ENCODE measurements at places on chromosomes 7 and 10. TPM values are rescaled to one million over a fixed set of nuclear protein-coding genes. Genes with fewer than 3 reads are reported as not detected.

- H3K4me1 ChIP-seq: no peaks in the 10 kb centered on the region
- H3K4me3 ChIP-seq: no peak overlapping the region
- no peak overlapping the region for H3K27ac ChIP-seq
- H3K27me3 ChIP-seq: no peaks in the 10 kb centered on the region
- H3K36me3 ChIP-seq: no peaks in the 10 kb centered on the region
Observed at GRCh38 chr10:36880898-36881297, 244.5 kb upstream of the ANKRD30A start.

- DNase-seq: peak; percentile 16
- no peak overlapping the region for H3K27ac ChIP-seq
- H3K36me3 ChIP-seq: no peaks in the 10 kb centered on the region
- H3K4me3 ChIP-seq: no peak overlapping the region
- no peaks in the 10 kb centered on the region for H3K27me3 ChIP-seq
Observed at GRCh38 chr10:46019569-46020343, 10.7 kb downstream of the NCOA4 start.

- peaks cover 22% of the 10 kb centered on the region for H3K36me3 ChIP-seq
- no peak for DNase-seq
- peaks cover 8% of the 10 kb centered on the region for H3K4me1 ChIP-seq
- H3K27ac ChIP-seq: peak overlapping the region; percentile 49
- no peaks in the 10 kb centered on the region for H3K27me3 ChIP-seq
- no peak overlapping the region for H3K4me3 ChIP-seq
Observed at GRCh38 chr10:6097063-6097462, 8.2 kb downstream of the RBM17 start.

DNA sequence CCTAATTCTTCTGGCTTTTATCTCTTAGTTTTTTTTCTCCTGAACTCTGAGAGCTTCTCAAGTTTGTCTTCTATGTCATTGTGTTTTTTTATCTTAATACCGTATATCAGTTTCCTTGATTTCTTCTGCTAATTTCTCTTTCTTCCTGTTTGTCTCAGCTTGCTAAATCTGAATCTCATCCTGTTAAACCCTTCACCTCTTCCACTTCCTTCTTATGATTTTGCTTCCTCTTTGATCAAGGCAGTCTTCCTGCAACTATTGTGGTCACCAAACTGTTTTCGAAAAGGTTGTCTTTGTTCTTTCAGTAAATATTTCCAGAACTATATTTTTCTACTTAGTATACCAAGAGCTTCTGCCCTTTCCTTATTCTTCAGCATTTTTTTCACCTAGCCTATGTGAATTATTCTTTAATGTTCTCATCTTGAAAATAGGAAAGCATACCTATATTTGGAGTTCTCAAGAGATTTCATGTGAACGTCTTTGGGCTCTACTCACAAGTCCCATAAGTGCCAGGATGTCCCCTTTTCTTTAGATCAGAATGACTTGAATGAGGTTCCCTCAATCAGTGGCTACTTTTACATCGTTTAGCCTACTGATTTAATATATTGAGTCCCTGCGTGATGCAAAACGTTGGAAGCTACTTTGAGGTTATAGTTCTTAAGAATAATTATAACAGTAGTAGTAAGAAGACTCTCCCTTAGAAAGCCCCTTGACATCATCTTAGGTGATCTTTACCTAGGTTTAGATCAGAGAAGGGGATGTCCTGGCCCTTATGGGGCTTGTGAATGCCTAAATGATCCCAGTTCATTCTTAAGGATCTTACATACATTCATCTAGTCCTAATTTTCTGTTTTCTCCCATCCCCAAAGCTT is 415.4 kb upstream of the AUTS2 start:
- no peak overlapping the region for H3K4me3 ChIP-seq
- H3K27ac ChIP-seq: no peak overlapping the region
- H3K4me1 ChIP-seq: no peaks in the 10 kb centered on the region
- no peaks in the 10 kb centered on the region for H3K27me3 ChIP-seq
- no peak for DNase-seq

GRCh38 chr7:80921130-80921529 is 2.3 kb upstream of the SEMA3C start:
- no peak overlapping the region for H3K4me3 ChIP-seq
- H3K36me3 ChIP-seq: no peaks in the 10 kb centered on the region
- no peak for DNase-seq
- peaks cover 4% of the 10 kb centered on the region for H3K4me1 ChIP-seq
- peaks cover 22% of the 10 kb centered on the region for H3K27me3 ChIP-seq
- H3K27ac ChIP-seq: no peak overlapping the region

DNA sequence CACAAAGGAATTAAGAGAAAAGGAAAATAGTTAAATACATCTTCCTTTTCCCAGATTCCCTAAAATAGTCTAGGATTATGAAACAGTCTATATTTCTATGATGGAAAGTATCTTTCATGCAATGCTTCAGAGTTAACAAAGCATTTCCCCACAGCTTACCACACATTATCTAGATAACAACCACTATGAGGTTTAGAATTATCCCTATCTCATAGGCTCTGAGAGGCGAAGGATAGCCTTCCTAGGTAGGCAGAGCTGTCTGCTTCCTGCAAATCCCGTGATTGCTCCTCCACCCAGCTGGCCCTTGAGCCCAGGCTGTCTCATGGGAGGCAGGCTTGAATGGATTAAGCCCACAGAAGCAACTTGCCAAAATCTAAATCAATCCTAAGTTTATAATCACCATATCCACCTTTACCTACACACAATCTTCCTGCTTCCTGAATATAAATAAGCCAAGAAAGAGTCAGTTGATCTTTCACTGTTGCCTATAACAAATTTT is 321.4 kb upstream of the AOAH start:
- peaks cover 28% of the 10 kb centered on the region for H3K4me1 ChIP-seq
- DNase-seq: peak; percentile 7
- H3K36me3 ChIP-seq: no peaks in the 10 kb centered on the region
- no peak overlapping the region for H3K4me3 ChIP-seq

DNA sequence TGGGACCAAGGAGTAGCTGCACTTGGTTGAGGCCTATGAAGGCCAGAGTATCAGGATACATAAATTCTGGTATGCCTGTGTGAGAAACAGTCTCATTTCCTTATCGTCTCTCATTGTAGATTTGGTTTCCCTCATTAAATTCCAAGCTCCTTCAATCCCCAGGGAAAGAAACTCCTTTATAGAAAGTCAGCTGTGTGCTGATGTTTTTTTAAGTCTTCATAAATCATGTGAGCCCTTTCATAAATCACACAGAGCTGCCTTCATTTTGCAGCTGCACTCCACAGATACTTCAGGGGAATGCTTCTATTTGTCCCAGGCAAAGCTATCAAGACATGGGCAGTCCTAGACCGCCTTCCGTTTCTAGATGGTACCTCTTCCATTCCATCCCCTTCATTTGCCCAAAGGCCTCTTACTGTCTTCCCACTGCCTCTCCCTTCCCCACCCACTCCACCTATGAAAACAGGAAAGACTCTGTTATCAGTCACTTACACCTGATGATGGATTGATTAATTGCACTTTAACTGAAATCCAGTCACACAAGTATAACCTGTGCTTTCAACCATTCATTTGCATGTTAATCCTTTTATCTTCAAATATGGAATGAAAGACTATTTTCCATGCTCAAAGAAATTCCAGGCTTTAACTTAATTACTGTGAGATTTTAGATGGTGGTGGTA is 290.2 kb downstream of the C7orf25 start:
- no peaks in the 10 kb centered on the region for H3K36me3 ChIP-seq
- no peaks in the 10 kb centered on the region for H3K27me3 ChIP-seq
- peaks cover 14% of the 10 kb centered on the region for H3K4me1 ChIP-seq

DNA sequence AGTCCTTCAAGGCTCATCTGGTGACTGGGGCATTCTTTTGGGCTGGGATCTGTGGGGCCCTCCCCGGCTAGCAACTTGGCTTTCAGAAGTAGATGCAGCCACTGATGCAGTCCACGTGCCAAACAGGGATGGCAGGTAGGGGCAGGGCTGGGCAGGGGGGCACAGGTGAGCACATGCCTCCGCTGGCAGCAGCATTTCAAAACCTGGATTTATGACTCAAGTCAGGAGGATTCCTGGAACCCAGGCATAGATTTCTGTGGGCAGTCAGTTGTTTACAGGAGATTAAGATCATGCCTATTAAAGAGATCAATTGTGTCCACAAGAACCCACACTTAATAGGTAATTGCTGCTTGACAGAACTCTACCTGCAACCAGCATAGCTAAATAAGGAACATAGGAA is 839 bp upstream of the HABP2 start:
- no peak overlapping the region for H3K4me3 ChIP-seq
- H3K36me3 ChIP-seq: no peaks in the 10 kb centered on the region
- H3K27ac ChIP-seq: no peak overlapping the region
- H3K27me3 ChIP-seq: peaks cover 18% of the 10 kb centered on the region
- DNase-seq: no peak
- H3K4me1 ChIP-seq: peaks cover 46% of the 10 kb centered on the region

- no peak for DNase-seq
- no peaks in the 10 kb centered on the region for H3K36me3 ChIP-seq
- no peak overlapping the region for H3K27ac ChIP-seq
- no peak overlapping the region for H3K4me3 ChIP-seq
- peaks cover 6% of the 10 kb centered on the region for H3K4me1 ChIP-seq
Observed at GRCh38 chr10:72819053-72819452, 74.5 kb upstream of the OIT3 start.

- no peaks in the 10 kb centered on the region for H3K4me1 ChIP-seq
- no peak overlapping the region for H3K4me3 ChIP-seq
- no peak for DNase-seq
- no peaks in the 10 kb centered on the region for H3K36me3 ChIP-seq
Observed at GRCh38 chr10:11237571-11237970, 219.9 kb downstream of the CELF2 start.

GRCh38 chr7:77651575-77652162 is 44.6 kb upstream of the RSBN1L start:
- no peak overlapping the region for H3K27ac ChIP-seq
- DNase-seq: peak; percentile 41
- H3K4me1 ChIP-seq: no peaks in the 10 kb centered on the region
- H3K4me3 ChIP-seq: no peak overlapping the region
- H3K36me3 ChIP-seq: no peaks in the 10 kb centered on the region

GRCh38 chr7:159141167-159141566 is 3.5 kb downstream of the VIPR2 start:
- no peak overlapping the region for H3K27ac ChIP-seq
- DNase-seq: peak; percentile 41
- H3K4me3 ChIP-seq: no peak overlapping the region
- H3K27me3 ChIP-seq: peaks cover 44% of the 10 kb centered on the region

- H3K36me3 ChIP-seq: no peaks in the 10 kb centered on the region
- DNase-seq: peak; percentile 27
- H3K4me3 ChIP-seq: peak overlapping the region; percentile 58
- peaks cover 8% of the 10 kb centered on the region for H3K4me1 ChIP-seq
- no peak overlapping the region for H3K27ac ChIP-seq
Observed at GRCh38 chr10:114767101-114767985, 54.2 kb upstream of the FHIP2A start.

GRCh38 chr7:18740579-18740988 is 245.0 kb downstream of the HDAC9 start:
- H3K4me3 ChIP-seq: no peak overlapping the region
- no peaks in the 10 kb centered on the region for H3K36me3 ChIP-seq
- no peak overlapping the region for H3K27ac ChIP-seq
- H3K27me3 ChIP-seq: no peaks in the 10 kb centered on the region
- DNase-seq: no peak
- H3K4me1 ChIP-seq: no peaks in the 10 kb centered on the region

DNA sequence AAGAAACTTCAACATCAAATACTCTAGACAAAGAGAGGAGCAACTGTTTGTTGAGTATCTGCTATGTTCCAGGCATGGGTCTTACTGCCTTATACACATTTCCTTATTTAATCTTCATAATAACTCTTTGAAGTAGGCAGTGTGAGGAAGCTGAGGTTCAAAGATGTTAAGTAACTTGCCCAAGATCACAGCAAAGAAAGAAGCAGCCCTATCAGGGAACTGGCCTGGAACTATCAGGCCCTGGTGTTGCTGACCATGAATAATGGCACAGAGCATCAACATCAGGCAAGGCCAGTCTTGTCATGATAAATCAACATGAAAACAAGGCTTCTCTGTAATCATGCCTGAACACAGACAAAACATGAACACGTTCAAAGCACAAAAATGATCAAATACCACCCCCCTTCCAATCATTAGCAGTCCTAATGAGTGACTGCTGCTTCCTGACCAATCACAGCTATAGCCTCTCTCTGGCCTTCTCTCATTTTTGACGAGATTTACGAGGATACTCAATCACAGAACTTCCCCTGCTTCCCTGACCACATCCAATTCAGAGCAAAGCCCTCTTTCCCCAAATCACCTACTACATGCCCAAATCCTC is 2.3 kb downstream of the GSDME start:
- no peak overlapping the region for H3K4me3 ChIP-seq
- peaks cover 18% of the 10 kb centered on the region for H3K4me1 ChIP-seq
- H3K36me3 ChIP-seq: no peaks in the 10 kb centered on the region
- H3K27ac ChIP-seq: no peak overlapping the region
- peaks cover 40% of the 10 kb centered on the region for H3K27me3 ChIP-seq

GRCh38 chr7:26681819-26682418 is 182.5 kb downstream of the SKAP2 start:
- H3K27me3 ChIP-seq: peaks cover 34% of the 10 kb centered on the region
- no peaks in the 10 kb centered on the region for H3K36me3 ChIP-seq
- no peaks in the 10 kb centered on the region for H3K4me1 ChIP-seq
- no peak for DNase-seq

DNA sequence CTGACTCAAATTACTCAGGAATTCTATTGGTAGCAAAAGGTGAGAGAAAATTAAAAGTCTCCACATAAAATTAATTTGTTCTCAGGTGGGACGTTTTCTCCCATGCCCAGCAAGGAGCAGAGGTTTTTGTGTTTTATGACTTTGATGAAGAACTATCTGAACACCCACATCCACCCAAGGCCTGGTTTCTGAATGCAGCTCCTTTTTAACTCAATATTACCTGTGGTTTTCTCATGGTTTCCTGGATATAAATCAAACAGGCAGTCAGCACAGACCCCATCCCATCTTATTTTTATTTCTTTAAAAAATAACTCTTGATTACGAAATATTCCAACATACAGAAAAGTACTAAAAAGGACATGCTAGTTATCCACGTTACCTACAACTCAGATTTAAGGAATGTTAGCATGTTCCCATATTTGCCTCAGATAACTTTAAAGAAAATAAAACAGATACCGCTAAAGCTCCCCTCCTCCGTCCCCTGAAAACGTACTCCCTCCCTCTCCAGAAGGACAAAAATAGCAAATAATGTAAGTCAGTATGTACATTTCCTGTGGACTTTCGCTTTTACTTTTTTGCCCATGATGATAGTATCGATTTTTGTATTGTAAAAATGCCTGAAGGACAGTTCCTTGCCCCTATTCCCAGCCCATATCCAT is 43.4 kb downstream of the GLI3 start:
- no peak for DNase-seq
- no peaks in the 10 kb centered on the region for H3K27me3 ChIP-seq
- H3K4me3 ChIP-seq: peak overlapping the region; percentile 8

- H3K27ac ChIP-seq: no peak overlapping the region
- H3K4me3 ChIP-seq: no peak overlapping the region
- H3K4me1 ChIP-seq: peaks cover 7% of the 10 kb centered on the region
- no peaks in the 10 kb centered on the region for H3K36me3 ChIP-seq
- no peak for DNase-seq
Observed at GRCh38 chr7:131533566-131534561, 22.6 kb downstream of the PODXL start.

Gene C7orf57
- total RNA-seq: not detected

Gene PRRT4
- not detected for total RNA-seq

Gene MYL10
- total RNA-seq: not detected

Gene NUTM2E
- total RNA-seq: 0.09 TPM

Gene CFAP58
- total RNA-seq: 0.53 TPM

Gene KLF14
- not detected for total RNA-seq
